GM13976 (cell line): ENCODE measurements at places on chromosomes 13 and 19.

- DNase-seq = no peak
Measured at GRCh38 chr19:6394831-6395230, 1.9 kb upstream of the GTF2F1 start.

DNA sequence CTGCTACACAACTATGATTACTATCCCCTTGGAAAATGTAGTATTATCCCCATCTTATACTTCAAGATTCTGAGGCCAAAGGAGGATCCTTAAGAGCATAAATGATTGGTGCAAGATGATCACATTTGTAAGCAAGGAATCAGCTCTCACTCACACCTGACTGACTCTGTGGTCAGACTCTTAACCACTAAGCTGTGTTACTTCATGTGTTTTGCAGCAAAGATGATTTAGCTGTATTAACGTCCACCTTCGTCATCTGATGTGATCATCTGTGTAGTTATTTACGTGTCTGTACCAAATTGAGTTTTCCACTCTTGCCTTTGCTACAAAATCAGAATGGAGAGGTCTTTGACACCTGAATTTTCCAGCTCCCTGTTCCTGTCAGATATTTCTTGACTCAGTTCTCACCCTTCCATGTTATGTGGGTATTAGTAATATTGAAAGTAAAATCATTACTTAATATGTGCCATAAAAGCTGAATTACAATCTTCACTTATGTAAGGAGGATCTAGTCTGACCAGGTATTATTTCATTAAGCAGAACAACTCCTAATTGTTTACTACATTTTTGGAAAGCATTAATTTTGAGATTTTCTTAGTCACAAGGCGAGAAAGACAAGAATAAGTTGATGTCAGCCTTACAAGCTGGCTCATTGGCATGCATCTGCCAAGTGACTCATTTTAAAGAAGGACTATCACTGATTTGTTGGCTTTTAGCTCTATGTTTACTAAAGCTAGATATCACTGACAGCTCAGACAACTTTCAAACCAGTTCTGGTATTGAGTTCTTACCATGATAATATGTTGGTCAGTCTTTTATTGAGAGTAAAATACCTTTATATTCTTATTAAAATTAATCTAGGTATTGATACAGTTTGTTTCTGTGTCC is 1279.8 kb upstream of the PCDH9 start:
- peak; percentile 4 for DNase-seq

DNA sequence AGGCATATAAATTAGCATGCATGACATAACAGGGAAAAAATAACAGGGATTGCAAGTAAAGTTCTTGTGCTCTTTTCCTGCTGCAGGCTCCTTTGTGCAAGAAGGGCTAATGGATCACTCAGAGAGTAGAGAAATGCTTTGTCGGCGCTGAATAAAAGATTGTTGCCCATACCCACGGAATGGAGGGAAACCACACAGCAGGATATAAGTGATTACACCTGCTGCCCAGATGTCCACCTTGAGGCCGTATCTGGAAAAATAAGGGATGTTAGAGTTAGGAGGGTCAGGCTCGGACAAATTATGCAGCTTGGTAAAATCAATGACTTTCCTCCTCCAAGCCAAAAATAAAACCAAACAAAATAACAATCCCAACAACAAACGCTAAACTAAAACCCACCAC is 322.3 kb downstream of the DCLK1 start:
- no peak for DNase-seq

GRCh38 chr13:71801781-71802180 is 65.2 kb downstream of the DACH1 start:
- DNase-seq = no peak

- DNase-seq = peak; percentile 6
Measured at GRCh38 chr19:33191501-33191900, 2.6 kb upstream of the LRP3 start.

GRCh38 chr19:17125728-17126677 is 50.4 kb downstream of the MYO9B start:
- DNase-seq = peak; percentile 83

DNA sequence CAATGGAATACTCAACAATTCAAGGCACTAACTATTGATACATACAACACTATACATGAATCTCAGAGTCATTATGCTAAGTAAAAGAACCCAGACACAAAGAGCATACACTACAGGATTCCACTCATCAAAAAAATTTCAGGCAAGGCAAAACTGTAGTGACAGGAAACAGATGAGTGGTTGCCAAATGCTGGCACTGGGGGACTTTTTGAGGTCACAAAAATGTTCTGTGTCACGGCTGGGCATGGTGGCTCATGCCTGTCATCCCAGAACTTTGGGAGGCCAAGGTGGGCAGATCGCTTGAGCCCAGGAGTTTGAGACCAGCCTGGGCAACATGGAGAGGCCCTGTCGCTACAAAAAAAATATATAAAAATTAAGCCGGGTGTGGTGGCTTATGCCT is 129.4 kb downstream of the KL start:
- no peak for DNase-seq

DNA sequence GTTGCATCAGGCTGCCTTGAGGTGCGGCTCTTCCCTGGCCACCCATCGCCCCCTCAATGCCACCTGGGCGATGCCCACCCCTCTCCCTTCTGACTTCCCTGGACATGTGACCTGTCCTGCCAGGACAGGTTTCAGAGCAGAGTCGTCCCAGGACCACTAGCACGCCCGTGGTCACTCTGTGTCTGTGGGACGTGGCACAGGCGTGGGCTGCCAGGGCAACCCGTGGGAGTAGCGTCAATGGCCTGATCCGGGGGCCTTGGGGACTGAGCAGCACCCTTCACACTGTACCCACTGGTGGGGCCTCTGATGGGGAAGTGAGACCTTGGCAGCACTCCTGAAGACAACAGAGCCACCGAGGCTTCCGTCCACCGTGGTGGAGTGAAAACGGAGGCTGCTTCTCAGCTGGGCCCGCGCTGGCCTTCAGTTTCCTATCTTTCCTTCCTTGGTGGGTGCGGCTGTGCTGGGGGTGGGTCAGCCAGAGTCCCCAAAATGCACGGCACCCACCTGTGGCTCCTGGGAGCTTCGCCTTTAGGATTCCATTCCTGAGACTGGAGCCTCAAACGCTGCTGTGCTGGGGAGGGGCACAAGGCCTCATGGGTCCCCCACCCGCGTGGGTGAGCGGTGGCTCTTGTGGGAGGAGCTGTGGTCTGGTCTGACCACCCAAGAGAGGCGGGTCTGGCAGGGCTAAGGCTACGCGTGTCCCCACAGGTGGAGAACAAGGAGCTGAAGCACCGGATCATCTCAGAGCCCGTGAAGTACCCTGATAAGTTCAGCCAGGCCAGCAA is 26.7 kb upstream of the TMEM255B start:
- no peak for DNase-seq

DNA sequence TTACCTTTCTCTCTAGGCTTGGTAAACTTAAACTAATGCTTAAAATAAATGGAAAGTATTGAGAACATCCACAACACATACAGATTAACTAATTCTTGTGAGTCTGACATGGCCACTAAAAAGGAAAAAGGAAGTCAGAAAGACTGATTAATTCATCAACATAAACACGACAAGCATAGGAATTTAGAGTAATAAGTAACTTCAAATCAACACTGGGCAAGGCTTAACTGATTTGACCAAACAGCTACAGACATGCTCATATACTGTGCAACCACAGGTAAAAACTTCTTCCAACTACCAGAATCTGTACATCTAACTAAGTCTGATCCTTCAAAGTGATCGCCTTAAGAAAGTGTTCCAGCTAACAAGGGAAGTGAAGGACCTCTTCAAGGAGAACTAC is 20.5 kb downstream of the UGGT2 start:
- no peak for DNase-seq

DNA sequence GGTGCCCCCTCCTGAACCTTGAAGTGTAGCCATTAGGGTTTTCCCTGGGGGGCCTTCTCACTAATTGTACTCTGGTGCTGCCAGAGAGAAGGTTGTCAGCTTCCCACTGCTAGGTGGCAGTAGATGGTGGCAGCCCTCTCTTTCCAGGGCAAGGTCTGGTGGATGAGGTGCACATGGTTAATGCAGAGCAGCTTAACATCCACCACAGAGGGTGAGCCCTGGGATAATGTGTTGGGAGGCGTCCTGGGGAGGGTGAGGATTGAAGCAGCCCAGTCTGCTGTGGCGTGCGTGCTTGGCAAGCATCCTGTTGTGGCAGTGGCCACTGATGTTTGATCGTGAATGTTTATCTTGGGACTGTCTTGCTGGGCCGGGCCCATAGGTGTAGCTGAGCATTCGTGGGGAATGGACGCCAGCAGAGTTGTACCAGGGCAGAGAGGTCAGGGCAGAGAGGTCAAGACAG is 5.8 kb downstream of the EGLN2 start:
- DNase-seq = no peak

- no peak for DNase-seq
Measured at GRCh38 chr13:90382425-90382824, 965.1 kb upstream of the MIR17HG start.

- DNase-seq = no peak
Measured at GRCh38 chr13:46914341-46914740, 17.5 kb upstream of the HTR2A start.

DNA sequence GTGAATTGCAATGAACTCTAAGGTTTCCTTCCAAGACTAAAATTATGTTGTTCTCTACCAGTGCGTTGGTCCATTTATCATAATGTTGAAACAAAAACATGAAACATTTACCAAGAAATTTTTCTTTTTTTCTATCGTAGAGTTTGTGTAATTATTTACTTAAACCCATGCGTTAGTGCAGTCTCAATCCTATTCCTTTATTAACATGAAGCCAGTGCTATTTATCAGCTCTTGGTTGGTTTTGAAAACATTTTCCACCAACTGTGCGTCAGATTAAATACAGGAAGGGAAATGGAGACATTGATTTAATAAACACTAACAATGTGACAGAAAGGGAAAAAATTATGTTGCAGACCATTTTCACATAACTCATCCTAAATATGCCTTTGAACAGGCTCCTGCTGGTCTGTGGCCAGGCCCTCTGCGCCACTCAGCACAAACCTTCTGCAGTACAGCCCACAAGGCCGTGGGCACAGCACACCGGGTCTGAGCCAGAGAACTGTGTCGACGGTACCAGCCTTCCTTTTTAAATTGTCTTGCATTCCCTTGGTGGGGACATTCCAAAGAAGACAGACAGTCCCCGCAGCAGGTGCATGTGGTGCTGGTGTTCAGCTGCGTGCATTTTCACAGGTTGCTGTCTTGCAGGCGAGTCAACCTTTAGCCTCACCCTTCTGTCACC is 135.8 kb downstream of the SHISA2 start:
- DNase-seq = no peak

DNA sequence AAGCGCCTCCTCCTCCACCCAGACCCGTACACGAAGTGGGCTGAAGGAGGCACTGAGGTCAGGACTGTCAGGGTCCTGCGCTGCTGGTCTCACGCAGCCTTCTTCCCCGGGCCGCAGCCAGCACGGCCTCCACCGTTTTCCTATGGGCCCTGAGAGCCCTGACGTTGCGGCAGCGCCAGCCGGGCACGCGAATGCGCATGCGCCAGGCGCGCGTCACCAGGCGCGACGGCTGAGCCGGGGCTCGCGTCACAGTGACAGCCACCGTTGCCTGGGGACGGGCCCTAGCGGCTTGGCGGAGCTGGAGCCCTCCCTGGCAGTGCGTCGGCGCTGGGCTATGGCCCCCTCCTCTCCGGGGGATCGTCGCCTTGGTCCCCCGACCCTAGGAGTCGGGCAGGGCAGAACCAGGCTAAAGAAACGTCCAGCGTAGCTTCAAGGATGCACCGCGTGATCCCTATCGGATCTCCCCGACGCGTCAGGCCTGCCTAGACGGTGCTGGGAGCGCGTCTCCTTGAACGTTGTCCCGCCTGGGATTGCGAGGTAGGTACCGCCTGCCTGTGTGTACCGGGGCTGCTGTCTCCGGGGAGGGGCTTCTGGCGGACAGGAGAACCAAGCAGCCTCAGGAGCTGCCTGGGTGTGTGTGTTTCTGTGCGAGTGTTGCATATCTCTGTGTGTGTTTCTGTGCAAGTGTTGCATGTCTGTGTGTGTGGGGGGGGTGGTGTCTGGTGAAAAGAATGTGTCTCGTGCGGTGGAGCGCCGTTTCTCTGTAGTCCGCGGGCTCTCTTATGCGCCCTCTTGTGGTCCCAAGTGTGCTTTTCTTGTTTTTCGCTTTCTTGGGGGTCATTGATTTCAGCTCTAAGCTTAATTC is 43.2 kb downstream of the ZNF571 start:
- DNase-seq = peak; percentile 93

- DNase-seq = no peak
Measured at GRCh38 chr13:113607056-113607888, 22.7 kb downstream of the TFDP1 start.

DNA sequence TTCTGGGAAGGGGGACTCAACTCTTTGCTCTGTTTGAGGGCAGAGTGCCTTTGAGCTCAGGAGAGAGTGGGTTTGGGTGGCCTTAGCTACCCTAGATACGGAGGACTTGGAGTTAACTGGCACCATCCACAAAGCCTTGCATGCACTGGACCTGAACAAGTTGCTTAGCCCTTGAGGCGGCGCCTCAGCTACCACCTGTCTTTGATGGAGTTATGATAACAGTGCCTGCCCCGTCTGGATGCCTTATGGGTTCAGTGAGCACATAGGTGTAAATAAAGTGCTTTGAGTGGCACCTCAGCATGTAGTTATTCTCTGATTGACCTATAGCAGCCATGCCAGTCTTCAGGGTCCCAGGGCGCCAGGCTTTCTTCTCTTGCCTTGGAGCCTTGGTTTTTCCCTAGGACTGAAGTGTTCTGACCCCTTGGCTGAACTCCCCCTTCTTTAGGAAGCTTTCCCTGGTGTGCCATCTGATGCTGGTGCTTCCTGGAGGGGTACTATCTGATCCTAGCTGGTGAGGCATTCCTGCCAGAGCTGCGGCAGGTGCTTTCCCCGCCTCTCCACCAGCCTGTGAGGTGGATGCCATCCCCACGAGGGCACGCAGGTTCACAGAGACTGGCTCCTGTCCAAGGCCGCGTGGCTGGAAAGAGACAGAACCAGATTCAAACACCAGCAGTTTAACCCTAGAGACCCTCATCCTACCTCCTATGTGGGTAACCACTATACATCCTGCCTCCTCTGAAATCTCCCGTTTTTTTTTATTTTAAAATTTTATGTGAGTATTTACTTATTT is 5.8 kb downstream of the BCKDHA start:
- DNase-seq = no peak

GRCh38 chr13:92150606-92151005 is 752.2 kb downstream of the GPC5 start:
- DNase-seq = no peak

DNA sequence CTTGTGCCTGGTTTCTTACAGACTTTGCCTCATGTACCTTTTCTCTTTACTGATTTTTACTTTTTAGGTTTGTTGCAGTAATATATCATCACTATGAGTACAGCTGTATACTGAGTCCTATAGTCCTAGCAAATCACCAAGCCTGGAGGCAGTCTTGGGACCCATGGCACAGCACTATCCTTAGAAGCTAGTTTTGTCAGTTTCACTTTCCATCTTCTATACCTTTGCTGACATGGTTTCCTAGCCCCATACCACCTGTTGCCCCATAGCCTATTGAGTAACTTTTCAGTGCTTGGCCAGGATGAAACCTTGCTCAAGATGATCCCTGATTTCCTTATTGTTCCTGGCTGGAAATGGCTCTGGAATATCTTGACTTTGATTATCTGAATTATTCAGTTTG is 826.4 kb downstream of the GPC5 start:
- no peak for DNase-seq

DNA sequence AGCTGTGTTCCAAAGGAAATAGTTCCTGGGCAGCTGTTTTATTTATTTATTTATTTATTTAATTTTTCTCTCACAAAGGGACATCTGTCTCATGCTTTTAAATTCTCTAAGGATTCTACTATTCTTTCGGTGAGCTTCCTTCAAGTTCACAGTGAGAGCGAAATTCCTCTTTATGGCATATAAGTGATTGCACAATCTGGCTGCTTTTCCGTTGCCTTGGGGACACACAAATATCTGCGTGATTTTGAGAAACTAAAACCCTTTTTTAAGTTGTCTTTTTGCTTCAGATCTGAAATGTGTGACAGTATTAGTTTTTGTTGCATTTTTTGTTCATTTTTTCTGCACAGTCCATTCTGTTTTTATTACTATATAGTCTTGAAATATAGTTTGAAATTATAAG is 19.2 kb downstream of the ZNF486 start:
- no peak for DNase-seq
